ENCODE measurements at places on chromosomes 1 and 21.

DNA sequence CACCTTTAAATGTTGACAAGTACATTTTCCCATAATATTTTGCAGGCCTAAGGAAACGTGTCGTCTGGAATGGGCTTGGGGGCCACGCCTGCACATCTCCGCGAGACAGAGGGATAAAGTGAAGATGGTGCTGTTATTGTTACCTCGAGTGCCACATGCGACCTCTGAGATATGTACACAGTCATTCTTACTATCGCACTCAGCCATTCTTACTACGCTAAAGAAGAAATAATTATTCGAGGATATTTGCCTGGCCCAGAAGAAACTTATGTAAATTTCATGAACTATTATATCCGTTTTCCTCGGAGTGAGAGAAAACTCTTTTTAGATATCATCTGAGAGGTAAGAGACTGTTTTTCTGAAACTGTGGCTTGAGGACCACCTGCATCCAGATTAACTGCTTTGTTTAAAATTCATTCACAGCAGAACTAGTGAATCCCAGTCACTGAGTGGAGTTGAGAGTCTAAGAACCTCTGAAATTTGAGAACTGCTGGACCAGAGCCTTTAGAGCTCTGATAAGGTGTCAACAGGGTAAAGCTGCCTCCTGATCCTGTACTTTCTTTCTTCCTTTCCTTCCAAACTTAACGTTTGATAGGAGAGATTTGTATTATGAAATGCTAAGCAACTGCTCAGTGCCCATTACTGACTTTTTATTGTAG lies 811 bp downstream of the EXO1 start:
- no peak for DNase-seq

GRCh38 chr1:205470131-205470530 lies 14.3 kb upstream of the BLACAT1 start:
- DNase-seq = no peak

DNA sequence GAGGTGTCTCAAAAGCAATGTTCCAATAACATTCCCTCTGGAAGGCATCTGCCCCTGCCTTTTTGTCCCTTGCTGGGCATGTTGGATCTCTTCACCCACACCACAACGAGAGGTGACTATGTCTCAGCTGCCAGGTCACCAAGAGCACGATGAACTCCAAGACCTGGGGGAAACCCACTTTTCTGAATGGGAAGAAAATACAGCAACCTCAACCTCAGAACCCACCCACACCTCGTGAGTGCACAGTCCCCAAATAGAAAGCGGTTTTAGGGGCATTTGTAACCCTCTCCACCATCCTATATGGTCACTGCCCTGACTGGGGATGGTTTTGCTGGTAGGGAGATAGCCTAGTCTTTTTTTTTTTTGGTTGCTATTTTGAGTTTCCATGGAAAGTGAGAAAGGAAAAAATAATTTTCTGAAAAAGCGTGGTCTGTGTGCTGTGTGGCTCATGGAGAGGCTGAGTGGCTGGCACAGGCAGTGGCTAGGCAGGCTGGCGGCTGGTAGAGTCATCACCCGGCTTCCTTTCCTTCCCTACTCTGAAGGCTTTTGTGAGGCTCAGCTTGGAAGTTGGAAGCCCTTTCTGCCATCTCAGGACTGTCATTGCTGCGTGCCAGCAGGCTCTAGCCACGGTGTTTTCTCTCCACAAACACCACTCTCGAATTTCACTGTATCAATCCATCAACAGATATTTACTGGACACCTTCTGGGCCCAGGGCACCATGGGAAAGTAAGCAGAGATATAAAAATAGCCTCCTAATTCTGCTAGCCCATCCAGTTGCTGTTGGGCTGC lies 15.8 kb downstream of the TSPAN2 start:
- no peak for DNase-seq

DNA sequence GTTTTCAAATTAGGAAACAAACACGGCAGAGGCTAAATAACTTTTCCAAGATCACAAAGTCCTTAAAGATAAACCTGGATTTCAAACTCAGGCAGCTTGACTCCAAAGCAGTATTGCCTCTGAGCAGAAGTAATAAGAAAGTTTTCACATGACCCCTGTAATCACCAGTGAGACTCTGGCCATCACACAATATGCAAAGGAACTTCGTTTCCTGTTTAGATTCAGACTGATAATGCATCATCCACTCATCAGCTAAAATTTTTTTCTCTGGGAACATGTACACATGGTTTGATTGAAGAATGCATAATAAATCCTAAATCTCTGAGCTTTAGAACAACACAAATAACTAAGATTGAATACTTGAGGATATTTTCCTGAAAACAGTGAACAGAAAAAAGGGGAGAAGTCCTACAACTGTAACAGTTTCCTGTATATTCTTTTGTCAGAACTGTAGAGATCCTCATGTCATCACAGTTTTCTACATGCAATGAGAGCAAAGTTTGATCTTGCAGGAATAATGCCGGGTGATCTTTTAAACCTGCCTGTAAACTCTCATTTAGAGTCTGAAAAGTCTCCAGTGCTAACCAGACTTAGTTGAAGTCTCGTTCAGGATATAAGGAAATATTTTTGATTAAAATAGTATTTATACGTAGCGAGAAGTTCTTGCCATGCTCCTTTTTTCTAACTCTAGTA lies 225.3 kb downstream of the SPATA17 start:
- no peak for DNase-seq

- DNase-seq = no peak
These were observed 6.5 kb downstream of the WNT3A start for GRCh38 chr1:228013131-228013934.

DNA sequence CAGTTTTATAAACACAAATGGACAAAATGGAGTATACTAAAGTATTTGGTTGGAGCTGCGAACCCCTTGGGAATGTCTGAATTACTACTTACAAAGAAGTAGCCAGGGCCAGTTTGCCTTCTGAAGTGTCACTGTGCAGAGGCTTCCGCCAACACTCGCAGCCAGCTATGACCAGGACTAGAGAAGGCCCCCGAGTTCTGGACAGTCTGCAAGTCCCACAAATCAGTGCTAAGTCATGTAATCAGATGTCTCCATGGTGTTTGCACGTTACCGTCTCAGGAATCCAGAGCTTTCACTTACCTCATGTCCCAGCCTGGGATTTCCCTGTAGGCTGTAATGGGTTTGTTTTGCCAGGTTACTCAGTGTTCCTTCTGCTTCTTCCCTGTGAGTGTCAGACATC lies 106.6 kb upstream of the SPAG17 start:
- DNase-seq = no peak

DNA sequence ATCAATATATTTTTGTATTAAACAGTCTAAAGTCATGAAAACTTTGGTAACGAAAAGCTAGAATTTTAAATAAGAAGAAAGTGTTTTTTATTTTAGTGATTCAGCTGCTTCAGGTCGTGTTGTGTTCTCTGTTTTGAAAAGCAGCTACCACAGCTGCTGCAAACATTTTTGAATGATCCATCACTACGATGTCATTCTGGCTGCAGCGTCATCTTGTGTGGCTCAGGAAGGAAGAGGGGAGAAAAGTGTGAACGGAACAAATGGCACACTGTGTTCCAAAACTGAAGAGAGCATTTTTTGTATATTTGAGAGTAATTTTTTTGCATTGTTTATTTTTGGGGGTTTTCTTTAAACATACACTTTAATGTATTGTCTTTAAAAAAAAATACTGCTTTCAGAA lies 323.0 kb upstream of the ADGRL2 start:
- DNase-seq = no peak

GRCh38 chr1:67429528-67430357 lies 459 bp downstream of the SERBP1 start:
- no peak for DNase-seq

DNA sequence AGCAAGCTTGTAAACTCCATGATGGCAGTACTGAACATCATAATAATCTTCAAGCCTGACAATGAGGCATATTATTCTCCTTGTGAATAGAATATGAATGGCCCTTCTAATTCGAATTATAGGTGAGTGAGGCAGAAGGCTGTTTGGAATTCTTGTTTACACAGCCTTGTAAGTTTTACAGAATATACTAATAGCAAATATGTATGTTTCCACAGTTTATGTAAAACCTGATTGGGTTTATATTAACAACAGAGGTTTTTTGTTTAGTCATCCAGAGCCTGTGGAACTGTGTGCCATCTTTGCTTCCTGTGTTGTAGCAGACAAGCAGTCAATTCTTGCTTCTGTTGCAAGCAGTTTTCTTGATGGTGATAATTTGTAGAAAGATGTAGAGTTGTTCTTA lies 8.0 kb downstream of the OSBPL9 start:
- no peak for DNase-seq

- DNase-seq = no peak
These were observed 64.4 kb upstream of the GUCA2A start for GRCh38 chr1:42228938-42229337.

- DNase-seq = no peak
These were observed 1.1 kb downstream of the PIK3CD start for GRCh38 chr1:9652379-9653209.

- no peak for DNase-seq
These were observed 8.9 kb downstream of the MTF1 start for GRCh38 chr1:37850352-37850955.
